ENCODE measurements at places on chromosomes 12 and 14.
A peak's percentile ranks its signal among the peaks of the same experiment; 100 is the strongest.

DNA sequence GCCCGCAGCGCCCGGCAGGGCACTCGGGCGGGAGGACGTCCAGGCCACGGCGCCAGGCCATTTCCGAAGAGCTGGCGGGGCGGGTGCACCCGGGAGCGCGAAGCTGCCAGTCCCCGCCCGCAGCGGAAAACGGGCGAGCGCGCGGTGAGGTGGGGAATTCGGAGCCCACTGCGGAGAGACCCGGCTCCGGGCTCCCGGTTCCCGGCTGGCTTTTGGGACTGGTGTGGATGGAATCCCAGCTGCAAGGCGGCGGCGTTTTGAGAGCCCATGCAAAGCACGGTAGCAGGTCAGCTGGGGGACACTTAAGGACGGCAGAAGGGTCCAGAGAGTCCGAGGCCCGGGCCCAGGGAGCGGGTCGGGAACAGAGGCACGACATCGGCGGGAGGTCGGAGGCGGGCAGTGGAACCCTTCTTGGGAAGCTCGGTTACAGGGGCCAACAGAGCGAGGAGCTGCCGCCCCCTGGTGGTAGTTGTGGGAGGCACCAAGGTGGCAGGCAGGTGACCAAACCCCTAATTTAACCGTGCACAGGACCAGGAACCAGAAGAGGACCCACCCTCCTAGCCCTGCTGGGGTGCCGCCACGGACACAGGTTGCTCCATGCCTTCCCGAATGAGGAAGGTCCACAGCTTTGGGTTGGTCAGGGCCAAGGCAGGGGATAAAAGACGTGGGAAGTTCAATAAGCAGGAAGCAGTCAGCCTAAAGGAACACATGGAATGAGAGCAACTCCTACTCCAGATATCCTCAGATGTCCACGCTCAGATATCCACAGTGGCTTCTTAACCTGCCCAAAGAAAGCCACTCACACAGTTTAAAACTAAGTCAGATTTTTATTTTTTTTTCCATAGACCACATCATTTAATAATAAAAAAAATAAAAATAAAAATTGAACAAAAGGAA, 685 bp upstream of the CDH24 start:
- peak; percentile 85 for DNase-seq

GRCh38 chr14:64045091-64045490, 192.3 kb downstream of the SYNE2 start:
- no peak for DNase-seq

DNA sequence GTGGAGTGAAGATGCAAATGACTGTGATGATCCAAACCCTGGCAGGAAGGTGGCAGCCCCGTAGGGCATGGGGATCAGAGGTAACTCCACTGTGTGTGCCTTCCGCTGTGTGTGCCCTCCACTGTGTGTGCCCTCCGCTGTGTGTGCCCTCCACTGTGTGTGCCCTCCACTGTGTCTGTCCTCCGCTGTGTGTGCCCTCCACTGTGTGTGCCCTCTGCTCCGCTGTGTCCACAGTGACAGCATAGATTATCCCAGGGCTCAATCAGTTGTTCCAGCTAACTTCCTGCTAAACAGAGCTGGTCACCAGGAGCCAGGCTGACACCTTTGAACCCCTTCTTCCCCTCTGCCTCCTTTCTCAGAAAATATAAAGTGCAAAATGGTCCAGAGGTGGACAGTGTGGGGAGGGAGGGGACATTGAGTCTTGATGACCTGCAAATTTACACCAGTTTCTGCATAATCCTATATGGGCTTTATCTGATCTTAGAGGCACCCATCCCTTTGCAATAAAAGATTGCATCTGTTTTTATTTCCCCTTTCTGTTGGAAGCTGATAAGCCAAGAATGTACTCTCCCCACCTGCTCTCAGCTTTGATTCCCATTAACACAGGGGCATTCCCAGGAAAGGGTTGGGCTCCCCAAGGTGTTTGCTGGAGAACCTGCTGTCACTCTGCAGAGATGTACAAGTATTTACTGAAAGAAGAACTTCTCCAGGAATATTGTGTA, 21.6 kb upstream of the HNF1A start:
- no peak for DNase-seq

DNA sequence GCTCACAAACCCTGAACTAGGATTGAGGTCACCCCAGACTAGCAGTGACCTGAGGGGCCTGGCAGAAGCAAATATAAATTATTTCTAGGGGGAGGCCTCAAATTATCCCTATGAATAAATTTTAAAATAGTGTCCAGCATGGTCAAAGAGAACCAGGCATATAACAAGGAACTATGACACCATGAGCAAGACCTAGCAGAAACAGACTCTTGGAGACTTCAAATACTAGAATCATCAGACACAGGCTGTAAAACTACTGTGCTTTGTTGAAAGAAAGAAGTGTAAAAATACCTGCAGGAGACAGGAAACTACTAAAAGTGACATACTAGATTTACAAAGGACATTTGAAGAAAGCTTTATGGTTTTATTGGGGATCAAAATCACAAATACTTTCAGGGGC, 3.2 kb upstream of the BCL7A start:
- DNase-seq, result no peak

GRCh38 chr14:70658899-70659298, 17.2 kb downstream of the TTC9 start:
- DNase-seq, result no peak

GRCh38 chr12:96196781-96197180, 2.6 kb downstream of the ELK3 start:
- DNase-seq, result no peak

DNA sequence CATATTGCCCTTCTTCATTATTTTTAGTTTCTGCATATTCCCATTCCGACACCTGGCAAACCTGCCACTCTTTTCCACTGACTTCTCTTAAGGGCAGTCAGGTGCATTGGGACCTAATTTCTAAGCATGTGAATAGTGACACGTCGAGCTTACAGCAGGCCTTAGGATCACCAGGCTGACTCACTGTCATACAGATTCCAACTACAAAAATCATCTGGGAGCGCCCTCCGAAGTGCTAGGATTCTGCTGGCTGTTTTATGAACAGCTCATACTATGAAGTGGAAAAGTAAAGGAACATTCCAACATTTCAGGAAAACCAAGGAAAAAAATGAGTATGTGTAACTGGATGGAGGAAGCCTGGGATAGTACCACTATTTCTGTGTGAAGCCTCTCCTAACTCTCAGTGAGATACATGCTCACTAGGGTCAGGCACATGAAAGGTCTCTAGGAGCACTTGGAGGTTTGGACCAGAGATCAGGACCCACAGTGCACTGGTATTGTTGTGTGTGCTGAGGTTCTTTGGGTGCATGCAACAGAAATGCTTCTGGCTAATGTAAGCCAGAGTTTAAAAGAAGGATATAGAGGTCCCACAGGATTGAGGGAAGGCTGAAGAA, 257.4 kb downstream of the ZFP36L1 start:
- peak; percentile 77 for DNase-seq

- DNase-seq, result peak; percentile 29
Observed at GRCh38 chr14:54881761-54882401, 20.7 kb downstream of the GCH1 start.

- DNase-seq, result no peak
Observed at GRCh38 chr12:124737772-124738635, 125.7 kb downstream of the SCARB1 start.

DNA sequence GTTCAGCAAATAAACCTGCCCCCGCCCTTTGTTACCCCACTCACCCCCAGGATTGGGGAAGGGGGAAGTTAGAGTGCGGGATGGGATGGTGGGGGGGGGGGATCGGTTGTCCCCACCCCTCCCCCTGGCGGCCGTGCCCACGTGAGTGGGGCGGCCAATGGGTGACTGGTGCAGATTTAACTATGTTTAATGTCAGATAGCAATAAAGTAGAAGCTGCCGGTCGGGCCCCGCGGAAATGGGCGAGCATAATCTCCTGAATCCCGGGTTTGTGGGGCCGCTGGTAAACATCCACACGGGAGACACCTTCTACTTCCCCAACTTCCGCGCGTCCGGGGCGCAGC, at the start of gene HOXC12:
HOXC12 (plus strand) TSS at position 210 of the 342 bp plus-strand sequence; CDS start at position 237, 27 bp downstream.
- no peak for DNase-seq

- peak; percentile 60 for DNase-seq
Observed at GRCh38 chr12:122870867-122871664, 24.9 kb downstream of the VPS37B start.

GRCh38 chr14:34023824-34024767, 73.2 kb upstream of the EGLN3 start:
- DNase-seq, result no peak

GRCh38 chr14:94386085-94387031, 2.0 kb downstream of the SERPINA1 start:
- DNase-seq, result no peak

- DNase-seq, result no peak
Observed at GRCh38 chr12:43079476-43079875, 472.5 kb downstream of the ADAMTS20 start.

GRCh38 chr12:51837286-51837685, 11.2 kb downstream of the FIGNL2 start:
- DNase-seq, result no peak

DNA sequence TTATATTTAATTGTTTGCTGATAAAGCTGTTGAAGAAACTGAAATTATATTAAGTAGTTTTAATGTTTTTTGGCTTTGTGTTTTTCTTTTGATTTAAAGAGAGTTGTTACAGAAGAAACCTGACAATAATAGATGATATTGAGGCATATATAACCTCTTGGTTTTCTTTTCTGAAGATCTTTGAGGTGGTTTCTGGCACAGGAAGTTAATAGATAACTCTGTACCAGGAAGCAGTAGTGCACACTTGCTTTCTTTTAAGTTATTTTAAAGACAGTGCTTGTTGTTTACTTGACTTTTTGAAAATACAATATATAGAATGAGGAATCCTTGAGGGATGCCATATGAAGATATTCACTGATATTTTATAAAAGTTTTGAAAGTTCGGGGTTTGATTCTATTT, 209.0 kb upstream of the FBXO33 start:
- DNase-seq, result no peak

- no peak for DNase-seq
Observed at GRCh38 chr14:73236157-73236556, 1.1 kb upstream of the PAPLN start.

- peak; percentile 33 for DNase-seq
Observed at GRCh38 chr14:73457041-73457923, 1.1 kb downstream of the NUMB start.

GRCh38 chr14:77561881-77562280, 54.6 kb downstream of the SPTLC2 start:
- no peak for DNase-seq

DNA sequence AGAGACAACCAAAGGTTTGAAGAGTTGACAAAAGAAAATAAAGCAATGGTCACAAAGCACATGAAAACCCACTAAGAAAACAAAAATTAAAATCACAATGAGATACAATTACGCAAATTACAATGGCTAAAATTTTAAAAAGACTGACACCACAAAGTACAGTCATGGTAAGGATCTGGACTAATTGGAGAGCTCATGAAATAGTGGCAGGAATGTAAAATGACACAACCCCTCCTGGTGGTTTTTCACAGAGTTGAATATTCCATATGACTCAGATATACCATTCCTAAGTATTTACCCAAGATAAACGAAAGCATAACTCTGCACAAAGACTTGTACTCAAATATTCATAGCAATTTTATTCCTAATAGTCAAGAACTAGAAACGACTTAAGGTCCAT, 65.9 kb downstream of the NOVA1 start:
- DNase-seq, result peak; percentile 53

GRCh38 chr14:68307790-68308168, 485.1 kb downstream of the ZFP36L1 start:
- peak; percentile 34 for DNase-seq

DNA sequence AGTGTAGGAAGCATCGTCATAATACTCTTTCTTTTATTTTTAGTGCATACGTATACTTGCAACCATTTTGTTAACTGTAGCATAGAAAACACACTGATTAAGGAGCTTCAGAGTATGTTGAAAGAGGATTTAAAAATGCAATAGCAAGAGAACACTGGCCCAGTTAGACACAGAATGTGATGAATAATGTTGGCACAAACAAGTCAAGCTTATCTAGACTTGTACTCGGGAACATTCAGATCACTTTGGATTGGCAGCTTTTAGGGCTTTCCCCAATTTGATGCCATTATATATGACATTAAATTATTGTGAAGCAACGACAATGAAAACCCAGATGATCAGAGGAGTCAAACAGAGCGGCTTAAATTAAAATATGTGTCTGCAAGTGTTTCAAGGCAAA, 468.1 kb downstream of the PRKD1 start:
- no peak for DNase-seq

- no peak for DNase-seq
Observed at GRCh38 chr12:66196806-66197205, 7.8 kb downstream of the IRAK3 start.

GRCh38 chr12:4031703-4032291, 158.6 kb upstream of the PARP11 start:
- DNase-seq, result peak; percentile 12

- no peak for DNase-seq
Observed at GRCh38 chr14:103273145-103273744, 60.8 kb upstream of the EIF5 start.

DNA sequence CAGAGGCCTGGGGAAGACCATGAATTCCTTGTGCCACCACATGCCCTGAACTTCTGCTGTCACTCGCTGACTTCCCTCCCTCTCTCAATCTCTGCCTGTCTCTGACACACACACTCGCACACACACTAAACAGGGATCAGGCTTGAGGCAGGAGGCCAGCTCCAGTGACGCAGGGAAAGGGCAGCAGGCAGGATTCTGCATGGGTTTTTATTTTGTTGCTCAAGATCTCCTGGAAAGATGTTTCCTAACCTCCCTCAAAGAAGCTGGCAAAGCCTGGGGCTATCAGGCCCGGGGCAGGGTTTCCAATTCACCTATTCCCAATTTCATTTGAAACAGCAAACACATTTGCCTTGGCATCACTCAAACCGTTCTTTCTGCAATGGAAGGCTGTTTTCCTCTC, 27.7 kb upstream of the PEX5 start:
- DNase-seq, result peak; percentile 35

DNA sequence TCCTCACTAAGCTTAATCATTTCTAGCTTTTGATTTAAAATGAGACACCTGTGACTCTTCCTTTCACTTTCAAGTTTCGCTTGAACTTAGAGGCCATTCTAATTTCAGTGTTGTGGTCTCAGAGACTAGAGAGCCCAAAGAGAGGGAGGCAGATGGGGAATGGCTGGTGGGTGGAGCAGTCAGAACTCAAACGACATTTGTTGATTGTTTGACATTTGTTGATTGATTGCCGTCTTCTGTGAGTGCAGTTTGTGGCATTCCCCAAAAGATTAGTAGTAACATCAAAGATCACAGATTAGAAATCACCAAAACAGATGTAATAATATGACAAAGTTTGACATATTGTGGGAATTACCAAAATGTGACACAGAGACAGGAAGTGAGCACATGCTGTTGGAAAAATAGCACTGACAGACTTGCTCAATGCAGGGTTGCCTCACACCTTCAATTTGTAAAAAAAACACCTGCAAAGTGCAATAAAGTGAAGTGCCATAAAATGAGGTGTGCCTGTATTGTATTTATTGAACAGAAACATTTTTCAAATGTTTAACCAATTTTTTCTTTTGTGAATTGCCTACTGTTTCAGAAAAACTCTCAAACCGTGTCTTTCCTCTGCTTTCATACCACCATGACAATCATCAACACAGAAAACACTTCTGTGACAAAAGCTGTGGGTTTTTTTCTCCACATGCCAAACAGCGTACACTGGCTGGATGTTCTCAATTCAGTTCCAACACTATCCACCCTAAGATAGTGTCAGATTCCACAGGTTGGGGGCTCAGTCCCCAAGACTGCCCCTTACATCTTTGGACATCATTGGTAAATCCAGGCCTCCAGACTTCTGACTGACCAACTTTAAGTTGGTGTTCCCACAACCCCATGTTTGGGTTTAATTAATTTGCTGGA, 376.3 kb upstream of the RGS6 start:
- no peak for DNase-seq

- DNase-seq, result no peak
Observed at GRCh38 chr12:3832738-3833137, 40.5 kb downstream of the PARP11 start.

GRCh38 chr14:96297000-96297399, 41.0 kb downstream of the BDKRB1 start:
- no peak for DNase-seq
